Pancreas (tissue), 10 donors: ENCODE measurements at places on chromosomes 4 and X. TPM values are rescaled to one million over a fixed set of nuclear protein-coding genes. Genes with fewer than 3 reads are reported as not detected.
A peak's percentile ranks its signal among the peaks of the same experiment; 100 is the strongest.

DNA sequence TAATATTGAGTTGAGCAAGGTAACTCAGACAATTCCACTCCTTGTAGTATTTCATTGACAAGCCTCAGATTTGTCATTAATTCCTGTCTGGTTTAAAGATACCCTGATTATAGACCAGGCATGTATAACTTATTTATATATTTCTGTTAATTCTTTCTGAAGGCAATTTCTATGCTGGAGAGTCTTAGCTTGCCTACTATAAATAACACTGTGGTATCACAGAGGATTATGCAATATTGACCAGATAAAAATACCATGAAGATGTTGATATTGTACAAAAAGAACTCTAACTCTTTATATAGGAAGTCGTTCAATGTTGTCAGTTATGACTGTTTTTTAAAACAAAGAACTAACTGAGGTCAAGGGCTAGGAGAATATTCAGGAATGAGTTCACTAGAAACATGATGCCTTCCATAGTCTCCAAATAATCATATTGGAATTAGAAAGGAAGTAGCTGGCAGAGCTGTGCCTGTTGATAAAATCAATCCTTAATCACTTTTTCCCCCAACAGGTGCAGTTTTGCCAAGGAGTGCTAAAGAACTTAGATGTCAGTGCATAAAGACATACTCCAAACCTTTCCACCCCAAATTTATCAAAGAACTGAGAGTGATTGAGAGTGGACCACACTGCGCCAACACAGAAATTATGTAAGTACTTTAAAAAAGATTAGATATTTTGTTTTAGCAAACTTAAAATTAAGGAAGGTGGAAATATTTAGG is 821 bp downstream of the CXCL8 start:
- DNase-seq: no peak

GRCh38 chrX:12672367-12673106 is 118.7 kb upstream of the PRPS2 start:
- no peak for DNase-seq

Gene DCX
- 0.43 TPM for total RNA-seq

Gene ZCCHC4
- total RNA-seq: 2.2 TPM

- peak; percentile 14 for DNase-seq
Observed at GRCh38 chr4:24067367-24068193, 177.7 kb upstream of the PPARGC1A start.

DNA sequence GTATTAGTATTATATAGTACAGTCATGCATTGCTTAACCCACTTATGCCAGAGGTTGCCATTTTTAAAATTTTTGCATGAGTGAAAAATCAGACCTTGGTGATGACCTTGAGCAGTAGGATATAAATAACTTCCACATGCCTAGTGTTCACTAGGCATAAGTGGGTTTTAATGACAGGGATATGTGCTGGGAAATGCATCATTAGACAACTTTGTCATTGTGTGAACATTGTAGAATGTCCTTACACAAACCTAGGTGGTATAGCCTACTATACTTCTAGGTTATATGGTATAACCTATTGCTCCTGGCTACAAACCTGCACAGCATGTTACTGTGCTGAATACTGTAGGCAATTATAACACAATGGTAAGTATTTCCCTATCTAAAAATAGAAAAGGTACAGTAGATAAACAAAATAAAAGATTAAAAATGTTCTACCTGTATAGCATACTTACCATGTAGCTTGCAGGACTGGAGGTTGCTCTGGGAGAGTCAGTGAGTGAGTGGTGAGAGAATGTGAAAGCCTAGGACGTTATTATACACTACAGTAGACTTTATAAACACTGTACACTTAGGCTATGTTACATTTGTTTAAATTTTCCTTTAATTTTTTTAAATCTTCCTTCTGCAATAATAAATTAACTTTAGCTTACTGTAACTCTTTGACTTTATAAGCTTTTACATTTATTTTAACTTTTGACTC is 326.7 kb downstream of the ANK2 start:
- no peak for DNase-seq

DNA sequence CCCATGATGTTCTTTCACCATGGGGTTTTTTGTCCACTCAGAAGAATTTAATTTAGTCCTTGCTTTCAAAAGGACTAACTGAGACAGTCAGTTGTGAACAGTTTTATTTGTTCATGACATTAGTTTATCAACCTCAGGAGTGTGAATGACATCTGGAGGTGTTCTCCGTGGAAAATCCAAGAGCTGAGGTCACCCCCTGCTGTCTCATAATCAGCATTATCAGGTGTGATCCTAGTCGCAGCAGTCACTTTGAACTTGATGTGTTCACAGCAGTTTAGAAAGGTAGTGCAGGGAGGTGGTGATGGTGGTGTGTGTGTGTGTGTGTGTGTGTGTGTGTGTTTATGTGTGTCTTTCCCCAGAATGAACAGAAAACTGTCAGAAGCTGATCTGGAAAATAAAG is 1760.8 kb upstream of the PCDH10 start:
- no peak for DNase-seq

Gene AKAP4
- not detected for total RNA-seq

DNA sequence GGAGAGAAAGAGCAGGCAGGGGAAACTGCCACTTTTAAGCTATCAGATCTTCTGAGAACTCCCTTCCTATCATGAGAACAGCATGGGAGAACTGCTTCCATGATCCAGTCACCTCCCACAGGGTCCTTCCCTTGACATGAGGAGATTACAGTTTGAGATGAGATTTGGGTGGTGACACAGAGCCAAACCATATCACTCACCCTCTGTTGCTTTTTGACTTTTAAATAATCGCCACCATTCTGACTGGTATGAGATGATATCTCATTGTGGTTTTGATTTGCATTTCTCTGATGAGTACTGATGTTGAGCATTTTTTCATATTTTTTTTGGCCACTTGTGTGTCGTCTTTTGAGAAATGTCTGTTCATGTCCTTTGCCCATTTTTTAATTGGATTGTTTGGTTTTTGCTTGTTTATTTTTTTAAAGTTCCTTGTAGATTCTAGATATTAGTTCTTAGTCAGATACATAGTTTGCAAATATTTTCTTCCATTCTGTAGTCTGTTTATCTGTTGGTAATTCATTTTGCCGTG is 6.5 kb upstream of the PAQR3 start:
- no peak for DNase-seq

Gene TMEM150C
- 4.7 TPM for total RNA-seq

DNA sequence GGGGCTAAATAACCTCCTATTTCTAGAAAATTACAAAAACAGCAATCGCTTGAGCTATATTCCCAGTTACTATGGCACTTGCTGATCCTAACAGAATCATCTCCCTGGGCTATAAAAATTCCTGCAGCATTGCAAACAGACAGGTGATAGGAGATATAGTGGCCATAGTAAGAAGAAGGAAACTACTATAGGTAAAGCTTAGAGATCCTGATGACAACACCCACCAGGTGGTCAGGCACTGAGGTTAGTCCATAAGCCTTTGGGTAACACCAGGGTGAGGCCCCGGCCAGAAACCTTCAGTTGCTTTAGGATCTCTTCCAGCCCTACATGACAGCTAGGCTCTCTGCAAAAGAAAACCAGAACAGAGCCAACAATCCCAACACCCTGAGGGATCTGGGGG is 197.9 kb upstream of the PPP1R2C start:
- no peak for DNase-seq

DNA sequence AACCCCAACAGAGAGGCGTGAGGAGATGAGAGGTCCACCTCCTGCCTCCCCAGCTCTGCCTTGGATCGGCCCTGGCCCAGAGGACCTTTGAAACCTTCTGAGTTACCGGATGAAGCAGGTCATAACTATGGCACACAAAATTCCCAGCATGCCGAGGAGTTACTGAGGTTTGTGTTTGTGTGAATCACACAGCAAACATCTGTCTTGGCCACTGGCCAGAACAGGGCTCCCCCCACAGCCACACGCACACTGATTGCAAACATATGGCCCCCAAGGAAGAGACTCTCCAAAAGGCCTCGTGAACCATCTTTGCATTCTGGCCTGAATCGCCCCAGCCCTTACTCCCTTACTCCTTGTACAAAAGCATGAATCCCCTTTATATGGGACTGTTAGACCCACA is 18.9 kb downstream of the RPS4X start:
- DNase-seq: no peak

DNA sequence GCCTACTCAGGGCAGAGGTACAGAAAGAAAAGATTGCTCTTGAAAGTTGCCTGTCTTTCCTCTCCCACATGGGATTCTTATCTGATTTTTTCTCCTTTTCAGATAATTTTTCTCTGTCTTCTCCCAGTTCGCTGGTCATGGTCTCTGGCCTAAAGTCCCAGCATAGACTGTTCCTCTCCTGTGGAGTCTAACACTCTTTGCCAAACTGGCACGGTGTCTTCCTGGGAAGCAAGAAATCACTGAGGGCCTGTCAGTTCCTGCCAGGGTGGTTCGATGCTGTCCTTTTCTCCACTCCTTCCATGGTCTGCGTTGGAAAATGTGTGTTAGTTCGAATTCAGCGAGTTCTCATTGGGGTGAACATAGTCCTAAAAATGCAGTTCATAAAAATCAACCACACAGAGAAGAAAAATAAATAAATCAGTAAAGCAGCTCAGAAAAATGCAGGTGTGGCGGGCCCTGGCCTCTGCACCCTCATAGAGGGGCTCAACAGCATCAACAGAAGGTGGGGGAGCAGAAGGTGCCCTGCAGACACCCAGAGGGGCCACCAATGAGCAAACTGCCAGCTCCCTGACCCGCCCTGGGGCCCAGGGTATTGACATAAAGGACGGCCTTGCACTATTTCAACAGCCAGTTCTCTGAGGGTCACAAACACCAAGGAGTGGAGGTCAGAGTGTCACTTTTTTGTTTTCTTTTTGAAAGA is 2.1 kb downstream of the RGN start:
- DNase-seq: no peak

DNA sequence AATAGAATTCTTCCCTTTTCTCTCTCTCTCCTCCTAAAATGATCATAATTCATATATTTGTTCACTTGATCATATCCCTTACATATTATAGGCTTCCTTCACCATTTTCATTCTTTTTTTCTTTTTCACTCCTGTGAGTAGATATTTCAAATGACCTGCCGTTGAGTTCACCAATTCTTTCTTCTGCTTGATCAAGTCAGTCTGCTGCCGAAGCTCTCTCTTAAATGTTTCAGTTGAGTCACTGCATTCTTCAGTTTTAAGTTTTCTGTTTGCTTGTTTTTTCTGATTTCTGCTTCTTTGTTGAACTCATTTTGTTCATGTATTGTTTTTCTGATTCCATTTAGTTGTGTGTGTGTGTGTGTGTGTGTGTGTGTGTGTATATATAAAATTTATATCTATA is 354.3 kb downstream of the GPAT3 start:
- no peak for DNase-seq

DNA sequence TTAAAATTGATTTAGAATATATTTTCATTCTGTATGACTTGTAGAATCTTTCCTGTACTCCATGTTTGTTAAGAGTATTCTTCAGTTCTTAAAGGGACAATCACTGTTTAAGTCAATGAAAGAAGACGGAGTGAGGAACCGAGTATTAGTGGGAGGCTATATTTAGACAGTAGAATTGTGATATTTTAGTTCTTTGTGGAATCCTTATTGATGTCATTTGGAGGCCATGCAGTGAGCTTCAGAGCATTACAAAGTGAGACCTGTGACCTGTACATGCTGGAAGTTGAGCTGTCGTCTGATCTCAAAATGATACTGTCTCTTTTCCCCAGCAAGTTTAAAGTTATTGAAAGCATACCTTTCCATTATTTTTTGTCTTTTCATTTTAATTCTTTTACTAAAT is 394.7 kb downstream of the GALNTL6 start:
- no peak for DNase-seq

GRCh38 chrX:125998432-125998831 is 167.7 kb downstream of the DCAF12L2 start:
- no peak for DNase-seq

Gene HSFX4
- not detected for total RNA-seq

- no peak for DNase-seq
Observed at GRCh38 chrX:73758250-73758649, 195.3 kb downstream of the CHIC1 start.

GRCh38 chrX:76148041-76148665 is 24.7 kb upstream of the PBDC1 start:
- no peak for DNase-seq

- peak; percentile 81 for DNase-seq
Observed at GRCh38 chrX:103063918-103064434, at the start of gene BEX1. Gene BEX1 (minus strand): TSS chrX:103064171. CDS start chrX:103063274, 897 bp downstream.

DNA sequence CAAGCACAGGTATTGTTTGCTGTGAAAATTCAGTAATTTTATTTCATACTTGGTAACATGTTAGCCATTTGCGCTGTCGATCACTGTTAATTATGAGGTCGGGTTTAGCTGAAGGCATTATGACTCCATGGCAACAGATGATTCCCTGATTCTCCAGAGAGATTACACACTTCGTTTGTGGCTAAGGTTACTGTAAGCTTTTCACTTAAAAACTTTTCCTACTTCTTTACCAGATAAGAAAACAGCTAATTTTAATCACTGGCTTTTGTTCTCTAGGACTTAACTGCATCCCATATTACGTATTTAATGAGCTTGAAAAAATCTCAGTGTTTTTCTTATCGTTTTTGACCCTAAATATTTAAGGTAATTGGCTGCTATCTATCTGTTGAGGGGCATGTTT is 2.1 kb downstream of the GSTCD start:
- no peak for DNase-seq

- DNase-seq: no peak
Observed at GRCh38 chr4:75179510-75179909, 246.6 kb downstream of the PARM1 start.

Gene CT45A10
- not detected for total RNA-seq

Gene NUDT11
- 1.4 TPM for total RNA-seq

Gene KLB
- 1.9 TPM for total RNA-seq

GRCh38 chr4:188949596-188949995 is 810.4 kb downstream of the TRIML1 start:
- DNase-seq: no peak

DNA sequence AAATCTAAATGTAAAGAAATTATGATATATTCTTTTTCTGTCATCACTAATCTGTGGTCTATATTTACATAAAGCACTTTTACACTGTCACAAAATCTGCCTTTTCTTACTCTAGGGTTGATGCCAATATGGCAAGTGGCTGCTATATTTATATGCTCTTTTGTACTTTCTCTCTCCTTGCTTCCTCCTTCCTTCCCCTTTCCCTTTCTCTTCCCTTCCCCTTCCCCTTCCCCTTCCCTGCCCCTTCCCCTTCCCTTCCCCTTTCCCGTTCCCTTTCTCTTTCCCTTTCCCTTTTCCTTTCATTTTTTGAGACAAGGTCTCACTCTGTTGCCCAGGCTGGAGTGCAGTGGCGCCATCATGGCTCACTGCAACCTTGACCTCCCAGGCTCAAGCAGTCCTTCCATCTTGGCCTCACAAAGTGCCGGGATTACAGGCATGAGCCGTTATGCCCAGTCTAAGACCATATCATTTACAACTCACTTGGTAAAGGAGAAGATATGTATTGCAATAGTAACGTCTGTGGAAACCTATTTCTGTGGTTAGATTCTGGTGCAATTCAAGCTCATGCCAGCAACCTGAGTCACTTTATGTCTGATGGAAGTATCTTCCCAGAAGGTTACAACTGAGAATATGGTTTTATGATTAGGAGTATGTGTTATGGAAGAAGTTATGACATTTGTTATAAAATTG is 13.9 kb upstream of the PLAC8 start:
- DNase-seq: no peak

- DNase-seq: no peak
Observed at GRCh38 chr4:10781805-10782204, 97.2 kb upstream of the CLNK start.

Gene SRP72
- total RNA-seq: 79.0 TPM
